H7 (cell line): ENCODE measurements at places on chromosomes 12 and 14.
A peak's percentile ranks its signal among the peaks of the same experiment; 100 is the strongest.

DNA sequence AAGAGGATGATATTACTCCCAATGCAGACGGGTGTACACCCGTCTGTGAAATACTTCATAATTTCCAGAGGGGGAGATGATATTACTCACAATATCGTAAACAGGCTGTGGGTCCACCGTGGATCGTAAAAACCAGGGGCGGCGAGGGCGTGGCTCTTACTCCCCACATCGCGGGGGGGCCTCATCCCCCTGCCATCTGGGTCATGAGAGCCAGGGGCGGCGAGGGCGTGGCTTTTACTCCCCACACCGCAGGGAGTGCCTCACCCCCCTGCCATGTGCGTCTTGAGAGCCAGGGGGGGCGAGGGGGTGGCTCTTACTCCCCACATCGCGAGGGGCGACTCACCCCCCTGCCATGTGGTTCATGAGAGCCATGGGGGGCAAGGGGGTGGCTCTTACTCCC, 86.2 kb upstream of the GNG2 start:
- DNase-seq: no peak

DNA sequence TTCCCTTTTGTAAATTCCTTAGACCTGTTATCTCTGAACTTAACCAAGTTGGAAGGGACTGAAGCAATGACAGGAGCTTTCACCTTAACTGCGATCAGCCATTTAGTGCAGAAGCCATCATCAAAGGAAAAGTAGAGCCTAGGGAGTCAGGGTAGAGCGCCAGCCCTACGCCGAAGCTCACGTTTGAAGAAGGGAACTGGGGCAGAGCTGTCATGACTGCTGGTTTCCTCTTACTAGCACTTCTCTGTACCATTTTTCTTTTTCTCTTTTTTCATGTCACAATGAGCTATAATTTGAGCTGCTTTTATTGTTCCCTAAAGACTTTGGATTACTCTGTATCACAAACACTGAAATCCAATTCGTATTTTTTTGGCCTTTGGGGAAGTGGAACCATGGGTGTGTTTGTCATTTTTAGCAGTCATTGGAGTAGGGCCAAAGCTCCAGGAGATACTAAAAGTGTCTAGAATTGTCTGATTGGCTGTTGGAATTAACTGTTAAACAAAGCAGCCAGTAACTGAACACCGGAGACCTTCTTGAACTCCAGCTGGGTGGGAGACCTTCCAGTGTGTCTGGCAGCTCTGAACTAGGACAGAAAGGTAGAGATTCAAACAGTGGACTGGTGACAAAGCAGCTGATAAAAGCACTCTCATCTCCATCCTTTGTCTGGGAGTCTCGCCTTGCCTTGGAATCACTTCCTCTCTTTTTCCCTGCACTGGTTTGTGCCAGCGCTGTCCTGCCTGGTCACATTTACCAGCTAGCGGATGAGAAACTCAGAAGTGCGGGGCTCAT, 9.1 kb downstream of the MTRFR start:
- no peak for DNase-seq

- DNase-seq: peak; percentile 54
Measured at GRCh38 chr12:117003883-117004404, 93.2 kb downstream of the FBXW8 start.

DNA sequence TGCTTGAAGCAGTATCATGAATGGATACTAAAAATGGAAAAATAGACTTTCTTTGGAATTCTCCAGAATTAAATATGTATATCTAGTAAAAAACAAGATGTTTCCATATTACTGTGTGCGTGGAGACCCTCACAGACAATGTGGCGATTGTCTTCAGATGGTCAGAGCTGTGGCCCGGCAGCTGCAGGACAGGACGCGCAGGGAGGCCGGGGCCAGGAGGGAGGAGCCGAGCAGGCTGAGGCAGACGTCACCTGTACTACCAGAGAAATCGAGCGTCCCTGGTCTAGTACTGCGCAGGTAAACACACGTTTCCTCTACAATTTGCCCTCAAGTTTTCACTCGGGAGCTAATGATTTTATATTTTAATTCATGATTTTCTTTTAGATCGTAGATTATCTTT, 22.8 kb downstream of the DDX51 start:
- peak; percentile 36 for DNase-seq
